ENCODE measurements at places on chromosomes 3 and 15.

DNA sequence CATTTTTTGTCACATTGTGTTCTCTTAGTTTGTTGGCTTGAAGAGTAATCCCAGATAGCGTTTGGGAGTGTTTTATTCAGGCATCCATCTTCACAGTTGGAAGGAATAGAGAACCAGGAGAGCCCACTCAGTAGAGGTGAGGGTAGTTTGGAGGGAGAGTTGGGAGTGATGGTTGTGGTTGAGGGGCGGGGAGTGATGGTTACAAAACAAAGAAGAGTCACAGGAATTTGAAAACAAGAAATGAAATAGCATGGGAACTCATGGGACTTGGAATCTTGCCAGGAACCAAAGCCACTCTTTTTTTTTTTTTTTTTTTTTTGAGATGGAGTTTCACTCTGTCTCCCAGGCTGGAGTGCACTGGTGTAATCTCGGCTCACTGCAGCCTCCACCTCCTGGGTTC is 36.3 kb downstream of the DUT start:
- DNase-seq: no peak

DNA sequence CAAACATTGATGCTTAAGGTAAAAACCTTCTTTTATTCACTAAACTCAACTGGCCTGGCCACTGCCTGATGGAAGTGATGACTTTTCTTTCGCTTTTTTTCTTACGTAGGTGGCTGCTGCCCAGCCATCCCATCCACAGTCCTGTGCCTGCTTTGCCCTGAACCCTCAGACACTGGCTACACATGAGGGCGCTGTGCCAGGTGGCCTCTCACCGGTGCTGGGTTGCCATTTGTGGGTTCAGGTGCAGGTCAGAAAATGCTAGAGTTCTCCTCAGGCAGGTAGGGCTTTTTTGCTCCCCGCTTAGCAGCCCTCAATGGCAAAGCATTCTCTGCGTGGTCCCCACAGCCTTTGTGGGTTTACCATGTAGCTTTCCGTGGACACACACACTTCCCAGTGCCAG is 88.3 kb upstream of the PRR23E start:
- DNase-seq: no peak

- DNase-seq: no peak
These were observed 499.6 kb upstream of the CCDC54 start for GRCh38 chr3:106877627-106878026.

DNA sequence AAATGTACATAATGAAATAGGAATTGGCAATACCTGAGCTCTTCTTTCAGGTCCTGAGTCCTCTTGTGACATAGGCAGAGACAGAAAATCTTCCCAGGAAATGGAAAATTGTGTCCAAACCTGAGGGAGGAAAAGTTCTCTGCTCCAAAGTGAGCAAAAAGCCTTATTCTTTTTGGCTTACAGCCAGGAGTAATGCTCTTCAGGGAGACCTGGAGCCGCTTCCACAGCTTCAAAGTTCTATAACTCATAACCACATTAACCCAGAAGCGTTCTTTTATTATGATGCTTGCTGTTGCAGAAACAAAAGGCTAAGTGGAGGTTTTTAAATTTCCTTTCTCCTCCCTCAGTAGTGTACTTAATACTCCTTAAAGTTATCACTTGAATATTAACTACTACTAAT is 633 bp downstream of the IGSF10 start:
- no peak for DNase-seq

- no peak for DNase-seq
These were observed 16.9 kb upstream of the UTS2B start for GRCh38 chr3:191347228-191347627.

- DNase-seq: no peak
These were observed 576 bp upstream of the RPAP1 start for GRCh38 chr15:41544650-41545015.

DNA sequence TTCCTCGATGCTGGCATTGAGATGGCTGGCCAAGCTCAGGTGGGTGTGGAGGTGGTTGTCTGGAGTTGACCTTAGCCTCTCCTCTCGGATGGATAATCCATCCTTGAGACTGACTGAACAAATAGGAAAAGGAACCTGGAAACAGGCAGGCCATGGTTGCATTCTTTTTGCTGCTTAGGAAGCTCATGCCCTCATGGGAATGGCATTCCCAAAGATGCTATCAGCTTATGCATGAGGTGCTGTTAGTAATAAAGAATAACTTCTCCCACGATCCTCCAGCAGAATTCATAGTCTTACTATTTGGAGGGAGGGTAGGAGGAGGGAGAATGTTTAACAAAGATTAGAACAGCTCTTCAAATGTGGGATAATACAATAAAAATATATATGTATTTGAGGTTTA is 303.0 kb upstream of the TPM1 start:
- DNase-seq: no peak

DNA sequence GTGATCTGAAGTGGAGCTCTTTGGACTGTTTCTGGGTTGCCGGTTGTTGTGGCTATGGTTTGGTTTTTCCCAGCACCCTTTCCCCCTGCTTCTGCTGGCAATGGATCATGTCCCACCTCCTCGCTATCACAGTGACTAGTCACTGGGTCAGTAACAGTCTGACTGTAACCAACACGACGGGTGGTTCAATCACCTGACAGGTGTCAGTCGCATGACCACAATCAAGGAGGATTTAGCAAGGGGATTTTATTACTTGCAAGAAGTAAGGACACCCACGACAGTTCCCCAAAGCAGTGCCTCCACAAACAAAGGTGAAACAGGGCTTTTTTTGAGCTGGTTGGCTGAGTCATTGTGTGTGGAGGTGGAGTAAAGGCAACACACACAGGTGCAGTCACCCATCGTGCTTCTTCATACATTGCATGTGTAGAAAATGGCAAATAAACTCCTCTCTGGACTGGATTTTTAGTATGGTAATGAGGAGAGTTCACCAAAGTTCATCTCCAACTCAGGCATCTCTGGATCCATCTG is 58.8 kb upstream of the FAM3D start:
- DNase-seq: no peak
